ENCODE measurements at places on chromosomes 7 and 10.

DNA sequence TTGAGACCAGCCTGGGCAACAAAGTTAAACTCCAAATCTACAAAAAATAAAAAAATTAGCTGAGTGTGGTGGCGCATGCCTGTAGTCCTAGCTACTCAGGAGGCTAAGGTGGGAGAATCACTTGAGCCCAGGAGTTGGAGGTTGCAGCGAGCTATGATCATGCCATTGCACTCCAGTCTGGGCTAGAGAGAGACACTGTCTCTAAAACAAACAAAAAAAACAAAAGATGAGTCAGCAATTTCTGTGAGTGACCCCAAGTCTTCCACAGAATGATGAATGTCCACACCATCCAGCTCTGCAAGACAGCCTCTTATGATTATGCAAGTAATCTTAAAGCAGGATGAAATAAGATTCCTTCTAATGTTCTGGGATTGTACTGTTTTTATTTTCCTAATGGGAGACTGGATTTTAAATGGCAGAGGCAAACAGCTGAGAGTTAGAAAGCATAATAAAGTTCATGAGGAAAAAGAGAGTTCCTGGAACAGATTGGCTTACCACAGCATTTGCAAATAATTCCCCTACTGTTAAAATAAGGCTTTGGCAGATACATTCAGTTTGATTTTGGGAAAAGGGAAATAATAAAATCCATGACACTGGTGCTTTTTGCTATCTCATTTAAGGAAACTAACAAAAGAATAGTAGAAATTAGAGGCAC, 18.9 kb upstream of the PRKAR2B start:
- no peak for DNase-seq

DNA sequence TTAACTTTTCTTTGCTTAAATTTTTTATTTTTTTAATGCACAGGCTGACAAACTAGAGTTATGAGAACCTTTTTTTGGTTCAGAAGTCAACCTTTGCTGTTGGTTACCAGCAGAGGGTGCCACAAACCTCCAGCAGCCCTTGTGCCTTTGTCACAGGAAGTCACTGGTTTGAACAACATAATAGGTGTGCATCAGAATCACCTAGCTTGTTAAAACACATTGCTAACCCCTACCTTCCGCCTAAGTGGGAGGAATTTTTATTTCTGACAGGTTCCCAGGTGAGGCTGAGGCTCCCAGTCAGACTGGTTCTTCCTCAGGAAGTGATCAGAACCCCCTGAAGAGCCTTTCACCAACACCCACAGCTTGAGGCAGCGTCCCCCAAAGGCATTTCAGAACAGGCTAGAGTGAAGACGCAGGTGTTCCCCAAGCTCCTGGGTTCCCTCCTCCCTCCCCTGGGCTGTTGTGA, 22.6 kb upstream of the VDAC2 start:
- no peak for DNase-seq

GRCh38 chr7:29853789-29854188, 47.5 kb downstream of the WIPF3 start:
- DNase-seq: no peak

DNA sequence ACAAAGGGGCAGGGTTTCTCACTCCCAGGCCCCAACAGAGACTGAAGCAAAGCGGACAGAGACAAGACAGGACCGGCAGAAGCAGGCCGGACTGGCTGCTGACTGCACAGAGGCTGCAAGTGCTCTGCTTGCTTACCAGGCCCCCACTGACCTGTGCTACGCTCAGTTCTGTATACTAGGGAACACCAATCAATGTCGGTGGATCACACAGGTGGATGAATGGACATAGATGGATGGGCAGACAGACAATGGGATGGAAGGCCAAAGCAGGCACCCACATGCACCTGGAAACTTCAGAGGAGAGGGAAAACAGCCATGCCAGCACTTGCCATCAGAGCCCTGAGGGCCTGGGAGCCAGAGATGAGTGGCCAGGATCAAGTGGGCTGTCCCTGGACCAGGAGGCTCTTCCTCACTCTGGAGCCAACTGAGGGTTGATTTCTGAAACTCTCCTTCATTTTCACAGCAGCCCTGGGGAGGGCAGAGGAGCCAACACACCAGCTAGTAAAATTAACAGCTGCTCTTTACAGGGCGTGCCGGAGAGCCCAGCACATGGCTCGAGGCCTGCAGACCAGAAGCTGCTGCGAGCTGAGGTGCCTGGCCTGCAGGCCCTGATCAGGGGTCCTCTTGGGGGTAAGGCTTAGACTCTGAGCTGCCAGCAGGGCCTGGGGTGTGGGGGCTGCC, 243.6 kb downstream of the KCNMA1 start:
- no peak for DNase-seq

DNA sequence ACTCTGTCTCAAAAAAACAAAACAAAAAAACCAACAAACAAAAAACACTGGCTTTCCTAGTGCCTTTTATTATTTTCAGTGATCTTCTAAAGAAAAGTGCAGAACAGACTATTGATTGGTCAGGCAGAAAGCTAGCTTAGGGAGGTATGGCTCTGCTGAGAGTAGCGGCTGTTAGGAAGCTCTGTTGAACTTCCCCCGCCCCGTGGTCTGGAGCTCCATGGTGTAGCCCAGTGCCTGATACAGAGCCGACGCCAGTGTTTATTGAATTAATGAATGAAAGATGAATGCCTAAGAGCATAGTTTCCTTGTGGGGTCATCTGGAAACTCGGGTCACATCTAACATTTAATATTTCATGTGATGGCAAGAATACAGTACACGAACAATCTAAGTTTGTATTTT, 90.5 kb upstream of the ARMC3 start:
- no peak for DNase-seq

- no peak for DNase-seq
Measured at GRCh38 chr10:119521443-119522204, 20.9 kb downstream of the RGS10 start.

DNA sequence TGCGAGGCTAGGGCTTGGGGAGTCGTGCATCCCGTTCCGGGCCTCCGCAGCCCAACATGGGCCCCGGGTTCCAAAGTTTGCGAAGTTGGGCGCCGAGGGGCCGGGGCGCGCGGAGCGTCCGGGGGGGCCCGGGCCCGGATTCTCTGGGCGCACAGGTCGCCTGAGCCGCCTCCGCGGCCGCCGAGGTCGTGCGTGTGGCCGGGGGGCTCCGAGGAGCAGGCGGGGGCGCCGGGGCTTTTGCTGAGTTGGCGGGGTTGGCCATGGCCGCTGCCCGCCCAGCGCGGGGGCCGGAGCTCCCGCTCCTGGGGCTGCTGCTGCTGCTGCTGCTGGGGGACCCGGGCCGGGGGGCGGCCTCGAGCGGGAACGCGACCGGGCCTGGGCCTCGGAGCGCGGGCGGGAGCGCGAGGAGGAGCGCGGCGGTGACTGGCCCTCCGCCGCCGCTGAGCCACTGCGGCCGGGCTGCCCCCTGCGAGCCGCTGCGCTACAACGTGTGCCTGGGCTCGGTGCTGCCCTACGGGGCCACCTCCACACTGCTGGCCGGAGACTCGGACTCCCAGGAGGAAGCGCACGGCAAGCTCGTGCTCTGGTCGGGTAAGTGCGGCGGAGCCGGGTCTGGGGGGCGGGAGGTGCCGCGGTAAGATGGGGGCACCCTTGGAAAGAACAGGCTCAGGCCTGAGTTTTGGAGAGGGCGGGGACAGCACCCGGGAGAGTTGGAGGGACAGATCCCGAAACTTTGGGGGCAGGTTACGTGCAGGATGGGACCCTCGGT, 643 bp downstream of the SMO start:
- DNase-seq: no peak

GRCh38 chr10:43200538-43201390, 62.5 kb downstream of the CSGALNACT2 start:
- DNase-seq: no peak

- DNase-seq: no peak
Measured at GRCh38 chr10:102804382-102805055, 32.7 kb downstream of the CYP17A1 start.

Data from NCI-H1436 treated with DMSO at 0.1 percent for 48 hours (cell line).